ENCODE measurements at places on chromosomes 6 and 20.

GRCh38 chr6:109055771-109056235 is 38.8 kb downstream of the SESN1 start:
- no peak for DNase-seq

- no peak for DNase-seq
Observed at GRCh38 chr6:35073766-35074471, 67.2 kb downstream of the TCP11 start.

DNA sequence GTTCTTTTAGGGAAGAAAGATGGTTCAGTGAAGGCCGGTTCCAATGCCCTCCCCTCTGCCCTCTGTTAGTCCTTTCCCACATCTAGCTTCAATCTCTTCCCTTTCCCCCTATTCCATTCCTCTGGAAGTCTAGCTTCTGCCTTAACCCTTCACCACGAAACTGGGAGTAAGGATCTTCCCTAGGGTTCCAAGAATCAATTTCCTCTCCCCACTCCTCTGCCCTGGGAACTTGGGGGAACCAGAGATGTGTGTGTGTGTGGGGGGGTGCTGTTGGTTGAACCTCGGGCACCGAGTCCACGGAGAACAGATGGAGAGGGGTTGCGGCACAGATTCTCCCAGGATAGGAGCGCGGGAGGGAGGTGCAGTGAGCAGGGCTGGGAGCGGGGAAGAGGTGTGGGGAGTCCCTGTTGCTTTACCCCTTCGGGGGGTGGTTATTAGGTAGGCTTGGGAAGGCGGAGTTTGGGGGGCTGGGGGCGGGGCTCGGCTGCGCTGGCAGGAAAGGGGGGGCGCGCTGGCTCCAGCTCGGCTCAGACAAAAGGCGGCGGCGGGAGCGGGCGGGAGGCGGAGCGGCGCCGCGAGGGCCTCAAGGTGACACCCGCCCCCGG is at the start of gene TMEM151B:
TMEM151B (plus strand) TSS at position 530 of the 605 bp plus-strand sequence. CDS start 293 bp downstream, outside the sequence.
- no peak for DNase-seq

- no peak for DNase-seq
Observed at GRCh38 chr6:157884756-157885155, 61.7 kb downstream of the SNX9 start.

GRCh38 chr6:37530297-37530696 is 30.6 kb upstream of the CCDC167 start:
- DNase-seq = no peak

DNA sequence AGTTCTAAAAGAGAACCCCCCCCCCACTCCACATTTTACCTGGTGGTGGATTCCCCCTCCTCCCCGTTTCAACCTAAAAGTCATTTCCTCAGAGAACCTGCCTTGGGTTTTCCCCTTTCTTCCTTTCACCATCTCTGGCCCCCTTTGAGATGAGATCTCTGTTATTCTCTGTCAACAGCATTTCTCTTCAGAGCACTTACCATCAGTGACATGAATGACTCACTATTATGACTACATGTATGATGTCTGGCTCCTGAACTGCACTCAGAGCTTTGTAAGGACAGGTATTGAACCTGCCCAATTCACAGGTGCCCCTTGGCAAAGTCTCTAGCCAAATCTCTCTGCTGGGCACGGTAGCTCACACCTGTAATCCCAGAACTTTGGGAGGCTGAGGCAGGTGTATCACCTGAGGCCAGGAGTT is 61.4 kb upstream of the JARID2 start:
- DNase-seq = no peak
